ENCODE measurements at places on chromosomes 4 and X.

- no peak for DNase-seq
Observed at GRCh38 chr4:152009983-152010709, 249.3 kb upstream of the GATB start.

- no peak for DNase-seq
Observed at GRCh38 chrX:110168585-110168984, 149.3 kb downstream of the AMMECR1 start.

DNA sequence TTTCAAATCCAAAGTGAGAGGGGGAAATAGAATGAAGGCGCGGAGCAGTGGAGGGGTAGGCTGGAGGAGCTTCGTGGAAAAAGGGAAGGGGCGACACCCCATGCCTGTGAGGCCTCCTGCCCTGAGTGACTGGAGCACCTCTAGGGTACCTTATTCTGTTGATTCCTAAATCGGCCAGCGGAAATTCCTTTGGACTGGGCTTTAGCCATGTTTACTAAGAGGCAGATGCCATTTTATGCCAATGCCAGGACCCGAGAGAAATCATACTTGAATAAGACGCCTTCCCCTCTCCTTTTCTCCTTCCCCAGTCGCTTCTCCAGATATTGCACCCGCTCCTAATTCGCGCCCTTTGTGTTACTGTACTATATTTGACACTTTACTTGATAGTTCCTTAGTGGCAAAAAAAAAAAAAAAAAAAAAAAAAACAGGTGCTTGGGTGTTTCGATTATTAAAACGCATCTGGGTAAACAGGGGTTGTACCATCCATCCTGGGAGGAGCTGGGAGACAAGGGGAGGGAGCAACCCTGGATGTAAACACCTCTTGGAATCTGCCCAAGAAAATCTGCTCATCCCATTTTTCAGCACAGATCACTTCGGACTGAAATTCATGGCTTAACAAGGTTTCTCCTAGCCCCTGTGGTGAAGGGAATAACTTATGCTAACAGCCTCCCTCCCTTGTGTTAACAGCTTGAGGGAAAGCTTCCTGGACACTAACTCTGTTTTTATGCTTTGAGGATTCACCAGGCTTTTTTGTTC, 1.5 kb downstream of the BMP3 start:
- DNase-seq, result no peak

GRCh38 chr4:32775049-32775448, 2054.9 kb downstream of the PCDH7 start:
- DNase-seq, result no peak

DNA sequence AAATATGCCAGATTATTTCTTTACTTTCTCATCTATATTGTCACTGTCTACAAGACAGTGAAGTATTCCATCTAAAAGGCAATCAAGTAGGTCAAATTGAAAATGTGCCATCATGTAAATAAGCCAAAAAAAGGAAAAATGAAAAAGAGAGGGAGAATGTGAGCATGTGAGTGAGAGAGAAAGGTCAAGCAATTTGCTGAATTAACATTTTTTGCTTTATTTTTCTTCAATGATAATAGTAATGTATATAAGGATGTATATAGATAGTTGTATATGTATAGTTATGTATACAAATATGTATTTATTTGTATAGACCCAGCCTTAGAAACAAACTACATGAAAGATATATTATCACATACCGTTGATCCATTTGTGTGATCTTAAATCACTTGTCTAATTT, 11.5 kb downstream of the CXCL8 start:
- DNase-seq, result no peak

Data from activated T-helper 9 cell treated with anti-CD3 and anti-CD28 coated beads, Interleukin-2, amount 50 U/mL, for 16 hours (primary cell).